HCEC 1CT (cell line): ENCODE measurements at places on chromosomes 16 and 17.
A peak's percentile ranks its signal among the peaks of the same experiment; 100 is the strongest.

DNA sequence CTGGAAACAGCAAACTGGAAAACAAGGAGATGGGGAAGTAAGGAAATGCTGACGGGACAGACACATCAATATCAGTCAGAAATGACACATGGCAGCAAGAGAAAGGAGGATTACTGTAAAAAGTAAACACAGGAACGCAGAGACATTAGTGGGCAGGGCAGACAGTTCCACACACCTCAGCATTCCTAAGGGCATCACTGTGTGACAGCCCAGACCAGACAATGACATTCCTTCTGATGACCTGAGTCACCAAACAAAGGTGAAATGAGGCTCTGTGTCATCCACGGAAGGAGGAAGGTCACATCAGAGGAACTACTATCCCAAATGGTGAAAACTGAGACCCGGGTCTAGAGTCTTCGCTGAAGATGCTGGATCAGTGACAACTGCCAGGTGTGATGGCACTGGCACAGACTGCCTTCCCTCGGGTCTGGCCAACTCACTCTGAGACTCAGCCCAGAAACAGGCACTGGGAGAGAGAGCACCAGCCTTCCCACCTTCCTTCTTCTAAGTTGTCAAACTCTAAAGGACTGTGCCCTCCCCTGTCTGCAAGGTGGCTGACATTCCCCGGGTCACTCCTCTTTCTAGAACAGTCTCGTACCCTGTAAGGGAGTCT lies 36.7 kb downstream of the TK2 start:
- DNase-seq = no peak

GRCh38 chr17:69870751-69871199 lies 204.2 kb upstream of the KCNJ16 start:
- peak; percentile 90 for DNase-seq

DNA sequence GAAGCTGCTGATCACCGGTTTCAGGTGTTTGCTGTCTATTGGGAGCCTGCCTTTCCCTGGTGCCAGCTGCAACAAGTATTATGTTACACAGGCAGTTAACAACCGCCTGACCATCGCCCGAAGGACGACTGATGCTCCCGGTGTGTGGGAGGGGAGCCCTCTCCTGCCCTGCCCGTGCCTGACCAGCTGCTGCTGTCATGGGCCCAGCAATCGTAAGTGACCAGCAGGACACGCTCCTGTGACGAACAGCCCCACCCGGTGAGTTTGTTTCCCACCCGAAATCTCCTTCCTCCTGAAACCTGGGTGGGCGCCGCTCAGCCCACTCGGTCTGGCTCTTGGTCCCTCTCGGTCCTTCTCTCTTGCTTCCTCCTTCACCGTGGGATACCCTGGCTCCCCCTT lies 17.9 kb upstream of the UBE2I start:
- no peak for DNase-seq

GRCh38 chr16:11572301-11572995 lies 14.3 kb downstream of the LITAF start:
- DNase-seq = no peak

GRCh38 chr17:41553987-41554680 lies 17.7 kb downstream of the KRT9 start:
- DNase-seq = no peak

- DNase-seq = no peak
These were observed 21.9 kb upstream of the FAAP100 start for GRCh38 chr17:81573794-81574642.

- DNase-seq = peak; percentile 78
These were observed 46.0 kb downstream of the HOXB1 start for GRCh38 chr17:48484850-48485249.

DNA sequence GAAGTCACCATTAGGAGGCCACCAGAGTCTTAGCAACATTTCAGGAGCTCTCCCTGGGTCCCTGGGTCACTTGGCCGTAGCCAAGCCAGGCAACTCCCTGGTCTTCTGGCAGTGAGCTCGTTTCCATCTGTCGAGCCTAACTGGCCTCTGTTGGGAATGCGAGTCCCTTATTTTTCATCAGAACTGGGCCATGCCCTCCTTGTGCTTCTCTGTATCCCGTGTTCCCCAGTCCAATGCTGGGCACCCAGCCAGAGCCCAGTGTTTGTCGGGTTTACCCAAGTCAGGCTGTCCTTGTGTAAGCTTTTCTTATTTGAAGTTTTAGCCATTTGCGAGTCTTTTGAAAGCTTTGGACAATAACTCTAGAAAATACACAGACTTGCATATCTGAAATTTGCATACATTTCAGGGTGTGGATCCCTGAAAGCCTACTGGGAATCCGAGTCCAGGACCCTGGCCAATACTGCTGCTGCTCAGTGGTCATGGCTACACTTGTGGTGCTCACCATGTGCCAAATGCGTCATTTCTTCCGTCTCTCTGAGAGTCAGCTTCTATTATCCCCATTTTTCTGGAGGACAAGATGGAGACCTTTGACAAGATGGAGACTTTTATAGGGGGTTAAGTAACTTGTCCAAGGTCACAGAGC lies 81.6 kb upstream of the LGALS9 start:
- DNase-seq = no peak

DNA sequence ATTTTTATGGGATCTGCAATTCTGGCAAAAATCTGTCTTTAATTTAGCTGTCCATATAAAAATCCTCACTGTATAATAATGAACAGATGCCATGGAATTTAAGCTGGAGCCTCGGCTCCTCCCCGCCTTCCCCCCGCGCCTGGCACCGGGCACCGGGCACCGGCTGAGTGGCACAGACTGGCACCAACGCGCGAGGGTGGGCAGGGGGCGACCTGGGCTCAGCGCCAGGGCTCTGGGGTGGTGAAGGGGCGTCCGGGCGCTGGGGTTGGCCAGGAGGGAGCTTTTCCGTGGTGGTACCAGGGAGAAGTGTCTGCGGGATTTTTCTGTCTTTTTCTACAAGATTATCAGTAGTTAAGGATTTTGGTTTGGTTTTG lies 9.1 kb downstream of the NEUROD2 start:
- no peak for DNase-seq

DNA sequence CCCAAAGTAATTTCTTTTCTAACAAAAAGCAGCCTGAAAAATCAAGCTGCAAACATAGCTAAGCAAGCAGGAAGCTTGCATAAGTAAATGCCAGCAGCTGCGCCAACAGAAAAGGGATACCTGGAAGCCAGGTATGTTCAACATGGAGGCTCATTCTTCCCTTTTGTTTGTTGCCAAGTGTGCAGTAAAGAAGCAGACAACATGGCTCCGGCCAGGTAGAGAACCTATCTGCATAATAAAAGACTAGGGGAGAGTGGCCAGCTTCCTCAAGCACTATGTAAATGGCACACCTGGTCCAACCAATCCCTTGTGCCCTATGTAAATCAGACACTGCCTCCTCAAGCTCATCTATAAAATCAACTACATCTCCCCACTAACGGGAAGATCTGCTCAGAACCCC lies 1407.0 kb downstream of the CDH11 start:
- DNase-seq = no peak
